Activated CD4-positive, alpha-beta memory T cell treated with anti-CD3 and anti-CD28 coated beads, Interleukin-2, amount 10 ng/mL, durations not matched to agents 7 days and 5 days (primary cell): ENCODE measurements at places on chromosomes 2 and 18.

GRCh38 chr2:218849721-218850120, 9.9 kb upstream of the WNT6 start:
- H3K4me1 ChIP-seq = no peaks in the 10 kb centered on the region
- H3K36me3 ChIP-seq = no peaks in the 10 kb centered on the region
- H3K27me3 ChIP-seq = peaks cover 23% of the 10 kb centered on the region
- DNase-seq = no peak

- no peaks in the 10 kb centered on the region for H3K36me3 ChIP-seq
- no peak for DNase-seq
- H3K4me1 ChIP-seq = peaks cover 6% of the 10 kb centered on the region
These were observed 9.3 kb upstream of the PSMD1 start for GRCh38 chr2:231047274-231047922.

DNA sequence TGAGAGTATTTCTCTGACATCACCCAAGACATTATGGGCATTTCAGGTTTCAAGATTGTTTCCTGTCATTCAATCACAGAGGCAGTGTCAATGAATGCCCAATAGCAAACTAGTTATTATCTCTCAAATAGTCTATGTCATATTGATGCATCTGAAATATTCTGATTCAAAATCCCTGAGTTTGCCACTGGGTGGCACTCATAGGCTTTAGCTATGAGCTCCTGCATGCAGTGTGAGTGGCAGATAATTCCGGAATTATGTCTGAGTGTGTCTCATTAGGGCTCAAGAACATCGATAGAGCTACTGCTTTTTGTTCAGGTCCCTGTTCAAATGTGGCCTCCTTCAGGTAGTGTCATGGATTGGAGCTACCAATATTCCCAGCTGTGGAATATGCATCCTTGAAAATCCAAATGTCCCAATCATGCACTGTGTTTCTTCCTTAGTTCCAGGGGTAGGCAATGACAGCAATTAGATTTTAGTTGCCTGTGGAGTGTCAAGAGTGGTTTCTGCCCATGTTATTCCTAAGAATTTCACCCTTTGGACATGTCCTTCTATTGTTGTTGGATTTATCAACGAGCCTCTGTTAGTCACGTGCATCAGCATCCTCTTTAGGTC, 7.8 kb upstream of the OR6B3 start:
- H3K27me3 ChIP-seq = peaks cover 24% of the 10 kb centered on the region
- DNase-seq = peak; percentile 43
- no peak overlapping the region for H3K4me3 ChIP-seq
- H3K27ac ChIP-seq = no peak overlapping the region
- no peaks in the 10 kb centered on the region for H3K4me1 ChIP-seq

DNA sequence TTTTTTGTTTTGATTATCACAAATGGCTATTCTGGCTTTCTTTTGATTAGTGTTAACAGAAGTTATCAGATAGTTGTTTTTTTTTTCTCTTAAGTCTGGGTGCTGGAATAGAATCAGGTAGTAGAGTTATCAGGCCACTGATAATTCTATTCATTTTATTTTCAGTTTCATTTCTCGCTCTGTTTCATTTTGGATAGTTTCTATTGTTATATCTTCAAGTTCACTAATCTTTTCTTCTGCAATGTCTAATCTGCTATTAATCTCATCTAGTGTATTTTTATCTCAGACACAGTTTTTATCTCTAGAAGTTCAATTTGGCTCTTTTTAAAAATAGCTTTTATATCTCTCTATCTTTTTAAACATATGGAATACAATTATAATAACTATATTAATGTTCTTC, 241.8 kb upstream of the EPC2 start:
- H3K4me3 ChIP-seq = no peak overlapping the region
- H3K36me3 ChIP-seq = no peaks in the 10 kb centered on the region
- no peak for DNase-seq
- no peaks in the 10 kb centered on the region for H3K4me1 ChIP-seq

DNA sequence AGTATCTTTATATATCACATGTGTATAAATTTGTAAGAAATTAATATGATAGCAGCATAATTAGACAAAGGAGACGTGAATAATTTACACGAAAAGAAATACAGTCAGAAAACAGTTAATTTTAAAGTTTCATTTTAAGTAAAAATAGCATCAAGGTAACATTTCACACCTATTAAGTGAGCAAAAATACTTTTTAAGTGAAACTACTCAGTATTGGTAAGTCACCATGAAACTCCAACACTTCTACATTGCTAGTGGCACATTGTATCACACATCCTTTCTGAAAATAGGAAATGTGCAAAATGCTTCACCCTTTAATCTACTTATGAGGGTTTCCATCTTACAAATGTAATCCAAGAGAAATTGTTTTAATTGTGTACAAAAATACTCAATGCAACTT, 287.9 kb upstream of the EPAS1 start:
- H3K36me3 ChIP-seq = peaks cover 23% of the 10 kb centered on the region
- H3K4me1 ChIP-seq = peaks cover 40% of the 10 kb centered on the region
- no peak overlapping the region for H3K27ac ChIP-seq
- H3K27me3 ChIP-seq = no peaks in the 10 kb centered on the region
- no peak for DNase-seq
- H3K4me3 ChIP-seq = no peak overlapping the region

GRCh38 chr2:170404846-170405245, 226.9 kb downstream of the MYO3B start:
- peaks cover 7% of the 10 kb centered on the region for H3K4me1 ChIP-seq
- peaks cover 22% of the 10 kb centered on the region for H3K27me3 ChIP-seq
- no peak overlapping the region for H3K4me3 ChIP-seq

DNA sequence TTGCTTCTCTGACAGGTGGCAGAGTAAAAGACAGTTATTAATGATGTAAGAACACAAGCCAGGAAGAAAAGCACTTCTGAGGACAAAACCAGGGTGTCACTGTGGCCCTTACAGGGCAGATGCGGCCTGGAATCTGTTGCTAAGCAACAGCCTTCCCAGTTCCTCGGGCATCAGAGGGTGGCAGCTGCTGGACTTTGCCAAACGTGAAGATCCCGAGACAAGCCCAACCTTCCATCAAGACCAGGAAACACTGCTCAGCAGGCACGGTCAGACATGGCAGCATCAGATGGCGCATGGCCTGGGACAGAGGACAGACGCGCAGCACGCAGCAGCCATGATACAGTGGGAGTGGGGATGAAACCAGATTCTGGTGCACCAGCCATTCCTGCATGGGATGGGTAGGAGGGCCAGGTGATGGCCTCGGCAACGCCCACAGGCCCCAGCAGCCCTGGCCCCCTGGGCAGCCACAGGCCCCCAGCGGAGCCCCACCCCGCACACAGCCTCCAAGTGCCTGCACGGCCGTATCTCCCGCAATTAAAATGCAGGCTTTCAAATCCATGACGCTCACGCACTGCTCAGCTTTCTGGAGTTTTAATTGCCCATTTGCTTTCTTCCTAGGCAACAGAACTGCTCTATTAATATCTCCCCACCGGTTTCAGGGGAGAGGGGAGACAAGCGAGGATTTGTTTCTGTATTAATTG, 89.0 kb downstream of the EIPR1 start:
- H3K4me3 ChIP-seq = no peak overlapping the region
- DNase-seq = no peak
- H3K27ac ChIP-seq = no peak overlapping the region
- peaks cover 22% of the 10 kb centered on the region for H3K36me3 ChIP-seq
- H3K4me1 ChIP-seq = no peaks in the 10 kb centered on the region

DNA sequence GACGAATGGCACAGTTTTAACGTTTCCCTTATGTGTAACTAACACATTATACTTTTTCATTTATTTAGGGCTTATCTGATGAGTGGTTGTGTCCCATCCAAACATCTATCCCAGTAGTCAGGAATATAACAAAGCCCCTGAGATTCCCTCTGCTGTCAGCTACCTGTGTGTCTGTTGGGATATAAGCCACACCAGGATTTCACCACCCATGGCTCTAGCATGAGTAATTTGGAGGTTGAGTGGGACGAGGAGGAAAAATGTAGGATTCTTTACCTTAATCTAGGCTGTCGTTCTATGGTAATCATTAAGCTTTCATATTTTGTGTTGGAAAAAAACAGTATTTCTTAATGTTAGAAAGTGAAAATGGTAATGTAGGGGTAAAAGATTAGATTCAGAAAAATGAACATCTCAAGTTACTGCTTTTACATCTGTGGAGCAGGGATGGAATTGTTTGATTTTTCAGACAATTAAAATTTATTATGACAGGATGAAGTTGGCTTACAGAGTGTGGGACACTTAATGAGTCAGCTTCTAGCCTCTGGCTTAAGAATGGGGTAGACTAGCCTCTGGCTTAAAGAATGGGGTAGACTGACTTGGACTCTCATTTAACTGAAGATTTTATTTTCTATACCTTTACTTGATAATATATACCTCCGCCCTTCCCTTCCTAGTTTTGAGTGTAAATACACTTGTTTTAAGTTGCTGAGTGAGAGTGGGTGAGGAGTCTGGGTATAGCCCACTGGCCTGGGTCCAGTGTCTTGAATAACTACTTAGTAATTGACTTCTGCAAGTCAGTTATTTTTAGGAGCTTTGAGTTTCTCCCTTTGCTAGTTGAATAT, 88.5 kb upstream of the RANBP2 start:
- H3K27me3 ChIP-seq = no peaks in the 10 kb centered on the region
- peaks cover 81% of the 10 kb centered on the region for H3K4me1 ChIP-seq
- no peak for DNase-seq
- no peak overlapping the region for H3K4me3 ChIP-seq

- peaks cover 14% of the 10 kb centered on the region for H3K4me1 ChIP-seq
- no peaks in the 10 kb centered on the region for H3K36me3 ChIP-seq
- H3K27me3 ChIP-seq = peaks cover 17% of the 10 kb centered on the region
- peak; percentile 19 for DNase-seq
- no peak overlapping the region for H3K4me3 ChIP-seq
These were observed 26.6 kb upstream of the MAP3K20 start for GRCh38 chr2:173048897-173049661.

- H3K27ac ChIP-seq = peak overlapping the region; percentile 27
- peaks cover 4% of the 10 kb centered on the region for H3K36me3 ChIP-seq
- H3K4me1 ChIP-seq = peaks cover 29% of the 10 kb centered on the region
- peaks cover 11% of the 10 kb centered on the region for H3K27me3 ChIP-seq
- DNase-seq = peak; percentile 37
- H3K4me3 ChIP-seq = no peak overlapping the region
These were observed 14.9 kb downstream of the ITGA6 start for GRCh38 chr2:172442072-172442895.

- peak overlapping the region; percentile 21 for H3K4me3 ChIP-seq
- peak overlapping the region; percentile 59 for H3K27ac ChIP-seq
- peaks cover 2% of the 10 kb centered on the region for H3K27me3 ChIP-seq
- peaks cover 11% of the 10 kb centered on the region for H3K4me1 ChIP-seq
- no peaks in the 10 kb centered on the region for H3K36me3 ChIP-seq
- DNase-seq = peak; percentile 62
These were observed 46.9 kb upstream of the CNOT11 start for GRCh38 chr2:101205521-101206479.

- peaks cover 35% of the 10 kb centered on the region for H3K4me1 ChIP-seq
- H3K27me3 ChIP-seq = peaks cover 7% of the 10 kb centered on the region
- H3K36me3 ChIP-seq = no peaks in the 10 kb centered on the region
These were observed 11.8 kb upstream of the PROC start for GRCh38 chr2:127406454-127406853.

- peaks cover 5% of the 10 kb centered on the region for H3K36me3 ChIP-seq
- peak overlapping the region; percentile 68 for H3K4me3 ChIP-seq
- no peaks in the 10 kb centered on the region for H3K27me3 ChIP-seq
- peaks cover 57% of the 10 kb centered on the region for H3K4me1 ChIP-seq
- DNase-seq = no peak
These were observed 42.4 kb upstream of the SLC1A4 start for GRCh38 chr2:64946769-64947247.

DNA sequence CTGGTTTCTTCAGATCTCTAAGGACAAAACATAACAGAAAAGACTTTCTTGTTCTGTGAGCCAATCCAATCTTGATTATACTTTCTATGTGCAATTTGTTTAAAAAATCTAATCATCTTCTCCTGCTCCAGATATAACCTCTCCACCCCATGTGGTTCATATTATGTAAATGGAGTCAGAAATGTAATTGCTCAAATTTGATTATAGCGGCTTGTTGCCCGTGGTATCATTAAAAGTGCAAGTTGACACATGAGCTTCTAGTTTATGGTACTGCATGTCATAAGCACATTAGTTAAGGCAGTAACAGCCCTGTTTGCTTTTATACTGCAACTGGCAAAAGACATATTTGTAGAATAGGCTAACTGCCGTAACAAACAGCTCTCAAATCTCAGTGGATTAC, 715.1 kb upstream of the CDH7 start:
- no peak overlapping the region for H3K27ac ChIP-seq
- H3K4me3 ChIP-seq = no peak overlapping the region
- no peak for DNase-seq
- no peaks in the 10 kb centered on the region for H3K27me3 ChIP-seq

- H3K27me3 ChIP-seq = peaks cover 7% of the 10 kb centered on the region
- DNase-seq = no peak
- no peaks in the 10 kb centered on the region for H3K4me1 ChIP-seq
- H3K36me3 ChIP-seq = no peaks in the 10 kb centered on the region
- no peak overlapping the region for H3K4me3 ChIP-seq
These were observed 34.1 kb downstream of the ITGB6 start for GRCh38 chr2:160165996-160166395.

DNA sequence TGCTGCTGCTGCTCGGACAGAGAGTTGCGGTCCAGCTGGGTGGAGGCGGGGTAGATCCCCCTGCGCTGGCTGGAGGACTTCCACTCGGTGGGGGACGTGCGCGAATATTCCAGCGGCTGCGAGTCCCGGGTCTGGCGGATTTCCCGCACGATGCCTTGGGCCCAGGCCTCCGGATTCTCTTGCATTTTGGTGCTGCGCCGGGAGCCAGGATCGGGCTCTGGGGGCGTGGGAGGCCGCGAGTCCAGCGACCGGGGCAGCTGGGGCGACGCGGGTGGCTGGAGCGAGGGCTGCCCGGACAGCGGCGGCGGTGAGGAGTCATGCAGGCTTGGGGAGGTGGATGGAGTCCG, 4.8 kb downstream of the NT5C1B start:
- H3K4me3 ChIP-seq = no peak overlapping the region
- H3K27me3 ChIP-seq = no peaks in the 10 kb centered on the region
- H3K4me1 ChIP-seq = no peaks in the 10 kb centered on the region
- no peak for DNase-seq

GRCh38 chr2:12259493-12259892, 457.2 kb upstream of the TRIB2 start:
- H3K27ac ChIP-seq = no peak overlapping the region
- peaks cover 10% of the 10 kb centered on the region for H3K27me3 ChIP-seq
- DNase-seq = no peak
- H3K4me1 ChIP-seq = peaks cover 4% of the 10 kb centered on the region
- no peak overlapping the region for H3K4me3 ChIP-seq
- no peaks in the 10 kb centered on the region for H3K36me3 ChIP-seq

GRCh38 chr2:49687918-49688317, 533.6 kb upstream of the FSHR start:
- no peak overlapping the region for H3K4me3 ChIP-seq
- DNase-seq = no peak
- H3K4me1 ChIP-seq = no peaks in the 10 kb centered on the region
- no peaks in the 10 kb centered on the region for H3K36me3 ChIP-seq
